ENCODE measurements at places on chromosomes 5 and 9.

DNA sequence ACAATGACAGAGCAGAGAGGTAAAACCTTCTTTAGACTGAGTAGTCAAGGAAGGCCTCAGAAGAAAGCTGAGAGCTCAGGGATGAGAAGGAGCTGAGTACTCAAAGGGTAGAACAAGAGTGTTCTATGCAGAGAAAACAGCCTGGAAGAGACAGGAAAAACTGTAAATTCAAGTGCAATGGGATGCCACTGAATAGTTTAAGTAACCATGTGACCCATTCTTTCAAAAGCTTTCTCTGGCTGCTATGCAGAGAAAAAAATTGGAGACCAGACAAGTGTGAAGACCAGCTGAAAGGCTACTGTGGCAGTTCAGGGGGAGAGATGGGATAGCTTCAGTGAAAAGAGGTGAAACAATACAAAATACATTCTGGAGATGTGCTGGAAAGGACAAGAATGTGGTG lies 61.3 kb upstream of the RNF38 start:
- no peak for DNase-seq

DNA sequence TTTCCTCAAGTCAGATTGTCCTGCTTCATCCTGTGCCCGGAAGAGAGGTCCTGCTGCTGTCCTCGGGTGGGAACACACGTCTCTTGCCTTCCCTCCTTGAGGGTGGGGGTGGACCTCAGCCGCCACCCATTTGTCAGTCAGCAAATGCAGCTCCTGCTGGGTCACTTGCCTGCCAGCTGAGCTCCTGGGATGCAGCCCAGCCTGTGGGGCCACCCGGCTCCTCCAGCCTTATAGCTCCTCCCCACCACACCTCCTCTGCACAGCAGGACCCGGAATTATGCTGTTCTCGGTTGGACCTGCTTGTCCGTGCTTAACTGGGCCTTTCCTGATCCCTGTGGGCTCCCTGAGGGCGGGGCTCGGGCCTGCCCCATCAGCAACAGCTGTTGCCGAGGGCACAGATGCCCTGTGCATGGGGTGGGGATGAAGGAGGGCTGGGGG lies 52.7 kb downstream of the RXRA start:
- DNase-seq = no peak

DNA sequence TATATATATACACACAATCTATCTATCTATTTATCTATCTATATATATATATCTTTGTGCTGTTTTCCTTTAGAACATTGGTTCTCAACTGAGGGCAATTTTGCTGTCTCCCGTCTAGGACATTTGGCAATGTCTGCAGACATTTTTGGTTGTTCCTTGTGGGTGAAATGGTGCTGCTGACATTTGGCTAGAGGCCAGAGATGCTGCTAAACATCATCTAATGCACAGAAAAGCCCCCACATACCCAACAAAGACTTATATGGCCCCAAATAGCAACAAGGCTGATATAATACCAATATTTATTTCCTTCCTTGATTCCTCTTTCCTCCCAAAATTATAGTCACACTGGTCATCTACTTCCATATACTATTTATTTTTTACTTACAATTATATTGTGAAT lies 197.5 kb downstream of the TRPM3 start:
- DNase-seq = no peak

DNA sequence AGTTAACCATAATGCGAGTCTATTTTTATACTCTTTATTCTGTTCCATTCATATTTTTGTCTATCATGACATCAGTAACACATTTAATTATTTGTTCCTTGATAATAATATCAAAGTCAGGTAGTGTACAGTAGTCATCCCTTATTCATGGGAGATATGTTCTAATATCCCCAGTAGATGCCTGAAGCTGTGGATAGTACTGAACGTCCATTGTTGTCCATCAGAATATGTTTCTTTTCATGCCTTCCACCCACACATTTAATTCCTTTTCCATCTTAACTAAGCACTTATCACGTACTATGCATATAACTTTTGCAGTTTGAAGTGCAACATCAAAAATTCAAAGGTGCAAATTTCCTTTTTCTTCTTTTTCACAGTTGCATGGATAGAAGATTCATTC lies 53.6 kb downstream of the FER start:
- no peak for DNase-seq

- DNase-seq = no peak
Observed at GRCh38 chr9:99693888-99694287, 127.8 kb upstream of the NR4A3 start.
